ENCODE measurements at places on chromosomes 12 and 14.

DNA sequence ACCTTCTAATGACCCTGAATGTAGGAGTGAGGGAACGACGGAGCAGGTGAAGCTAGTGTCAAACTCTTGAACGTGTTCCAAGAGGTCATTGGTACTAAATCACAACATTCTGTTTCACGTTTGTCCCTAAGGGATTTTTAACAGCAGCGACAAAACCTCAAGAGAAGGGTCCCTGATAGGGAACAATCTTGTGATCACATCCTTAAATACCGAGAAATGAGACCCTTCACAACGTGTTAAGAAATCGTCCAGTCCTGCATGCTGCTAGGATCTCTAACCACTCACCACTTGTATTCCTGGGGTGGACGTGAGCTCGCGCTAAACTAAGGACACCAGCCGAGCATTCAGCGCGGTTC lies 134.1 kb upstream of the KRAS start:
- DNase-seq: no peak

GRCh38 chr14:105602243-105602750 lies 75.9 kb downstream of the TMEM121 start:
- DNase-seq: no peak

DNA sequence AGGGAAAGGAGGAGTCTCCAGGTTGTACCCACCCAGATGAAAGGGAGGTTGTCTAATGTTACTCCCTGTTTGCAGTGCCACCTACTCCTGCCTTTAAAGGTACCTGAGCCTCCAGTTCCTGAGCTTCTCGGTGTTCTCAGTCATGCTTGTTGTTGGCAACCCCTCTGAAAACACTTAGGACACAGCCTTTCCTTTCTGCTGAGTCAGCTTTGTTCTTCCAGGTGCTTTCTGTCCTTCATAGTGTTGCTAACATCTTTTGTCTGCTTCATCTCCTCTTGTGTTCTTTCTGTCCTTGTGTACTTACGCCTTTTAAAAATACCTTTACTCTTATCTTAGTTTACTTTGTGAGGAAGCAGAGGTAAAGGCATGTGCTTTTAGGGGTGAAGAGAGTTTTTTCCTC lies 97.0 kb upstream of the NEDD1 start:
- DNase-seq: no peak

GRCh38 chr12:110600254-110600653 lies 13.7 kb upstream of the TCTN1 start:
- peak; percentile 22 for DNase-seq

DNA sequence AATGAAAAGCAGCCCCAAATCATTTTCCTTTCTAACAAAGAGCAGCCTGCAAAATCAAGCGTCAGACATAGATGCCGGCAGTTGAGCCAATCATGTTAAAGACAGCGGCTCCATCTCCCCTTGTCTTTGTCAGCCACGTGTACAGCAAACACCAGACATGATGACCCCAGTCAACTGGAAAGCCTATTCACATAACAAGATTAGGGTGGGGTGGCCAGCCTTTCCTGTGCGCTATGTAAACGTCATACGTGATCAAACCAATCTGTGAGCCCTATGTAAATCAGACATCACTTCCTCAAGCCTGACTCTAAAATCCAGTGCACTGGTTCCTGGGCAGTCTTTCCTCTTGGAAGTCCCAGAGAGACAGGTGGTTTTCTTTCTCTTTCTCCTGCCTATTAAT lies 9.9 kb upstream of the FICD start:
- no peak for DNase-seq

All from NCI-H2081 (cell line).